Skin of body (tissue), 3 donors: ENCODE measurements at places on chromosomes 2 and 18. TPM values are rescaled to one million over a fixed set of nuclear protein-coding genes. Genes with fewer than 3 reads are reported as not detected.

The GPBAR1 gene
- 0.39 TPM for total RNA-seq

- no peak for DNase-seq
These were observed 1659.8 kb upstream of the CELF4 start for GRCh38 chr18:39225373-39225772.

- no peak for DNase-seq
These were observed 375.1 kb upstream of the ID2 start for GRCh38 chr2:8306530-8307351.

DNA sequence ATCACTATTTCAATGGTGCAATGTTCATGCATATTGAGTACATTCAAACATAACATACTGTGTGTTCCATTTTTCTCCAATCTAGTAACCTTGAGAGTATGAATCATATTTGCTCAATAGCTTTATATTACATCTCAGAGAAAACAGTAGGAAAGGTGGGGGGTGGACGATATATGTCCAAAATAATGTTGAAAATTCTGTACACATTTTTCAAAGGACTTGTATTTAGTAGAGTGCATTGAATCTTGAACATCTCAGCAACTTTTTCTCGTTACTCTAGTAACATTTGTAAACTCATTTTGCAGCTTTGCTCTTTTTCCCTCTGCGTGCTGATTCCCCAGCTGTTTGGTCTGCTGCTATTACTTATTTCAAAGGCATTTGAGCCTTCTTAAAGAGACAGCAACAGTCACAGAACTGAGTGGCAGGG lies 1487.0 kb downstream of the LRP1B start:
- DNase-seq = peak; percentile 35
